ENCODE measurements at places on chromosomes 4 and X.

GRCh38 chr4:138103597-138104283 is 138.4 kb downstream of the SLC7A11 start:
- DNase-seq, result no peak

- no peak for DNase-seq
Measured at GRCh38 chrX:105975382-105975781, 63.1 kb downstream of the SERPINA7 start.

- no peak for DNase-seq
Measured at GRCh38 chrX:110941906-110942305, 146.3 kb upstream of the CHRDL1 start.

DNA sequence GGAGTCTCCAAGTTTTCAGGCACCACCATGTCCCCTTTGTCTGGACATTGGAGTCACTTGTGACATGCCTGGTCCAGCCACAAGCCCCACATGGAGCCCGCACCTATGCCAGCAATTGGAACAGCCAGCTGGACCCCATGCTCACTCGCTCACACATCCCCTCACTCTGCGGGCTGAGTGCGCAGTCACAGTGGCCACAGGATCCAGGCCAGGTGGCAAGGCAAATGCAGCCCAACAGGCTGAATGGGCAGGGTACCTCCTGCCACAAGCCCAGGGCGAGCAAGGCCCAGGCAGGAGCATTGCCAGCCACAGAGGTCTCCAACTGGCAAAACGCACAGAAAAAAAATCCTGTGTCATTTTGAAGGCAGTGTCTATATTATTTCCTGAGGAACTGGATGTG is 82.0 kb downstream of the ANXA10 start:
- no peak for DNase-seq

- no peak for DNase-seq
Measured at GRCh38 chrX:138229718-138230117, 481.8 kb downstream of the FGF13 start.

GRCh38 chr4:152999346-153000075 is 63.4 kb downstream of the FHDC1 start:
- DNase-seq, result no peak

DNA sequence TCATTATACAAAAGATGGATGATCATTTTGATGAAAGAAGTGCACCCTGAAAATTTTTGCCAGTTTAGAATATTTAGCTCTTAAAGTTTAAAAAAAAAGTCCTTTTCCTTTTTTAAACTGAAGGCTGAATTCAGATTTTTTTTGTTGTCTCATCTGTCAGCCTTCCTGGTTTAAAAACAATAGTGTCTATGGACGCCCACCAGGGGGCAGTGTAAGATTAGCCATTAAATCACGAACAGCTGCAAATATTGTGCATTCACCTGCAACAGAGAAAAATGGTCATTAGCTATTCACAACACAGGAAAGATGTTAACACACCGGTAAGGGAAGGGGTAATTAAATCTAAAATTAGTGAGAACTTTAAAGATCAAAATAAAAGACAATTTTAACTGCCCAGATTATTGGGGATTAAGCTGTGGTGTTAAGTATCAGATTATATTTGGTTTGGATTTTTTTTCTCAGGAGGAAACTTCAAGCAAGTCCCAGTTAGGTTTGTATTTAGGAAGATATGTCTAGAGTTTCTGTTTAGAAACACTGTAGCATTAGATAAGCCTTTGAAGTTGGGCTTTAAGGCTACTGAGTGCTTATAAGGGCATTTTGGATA is 4.4 kb upstream of the CXorf38 start:
- DNase-seq, result peak; percentile 81

GRCh38 chr4:13665701-13666660 is 38.5 kb upstream of the BOD1L1 start:
- DNase-seq, result no peak
